Activated CD4-positive, alpha-beta memory T cell treated with anti-CD3 and anti-CD28 coated beads, Interleukin-2, amount 10 ng/mL, durations not matched to agents 7 days and 5 days (primary cell): ENCODE measurements at places on chromosomes 3 and 15.

DNA sequence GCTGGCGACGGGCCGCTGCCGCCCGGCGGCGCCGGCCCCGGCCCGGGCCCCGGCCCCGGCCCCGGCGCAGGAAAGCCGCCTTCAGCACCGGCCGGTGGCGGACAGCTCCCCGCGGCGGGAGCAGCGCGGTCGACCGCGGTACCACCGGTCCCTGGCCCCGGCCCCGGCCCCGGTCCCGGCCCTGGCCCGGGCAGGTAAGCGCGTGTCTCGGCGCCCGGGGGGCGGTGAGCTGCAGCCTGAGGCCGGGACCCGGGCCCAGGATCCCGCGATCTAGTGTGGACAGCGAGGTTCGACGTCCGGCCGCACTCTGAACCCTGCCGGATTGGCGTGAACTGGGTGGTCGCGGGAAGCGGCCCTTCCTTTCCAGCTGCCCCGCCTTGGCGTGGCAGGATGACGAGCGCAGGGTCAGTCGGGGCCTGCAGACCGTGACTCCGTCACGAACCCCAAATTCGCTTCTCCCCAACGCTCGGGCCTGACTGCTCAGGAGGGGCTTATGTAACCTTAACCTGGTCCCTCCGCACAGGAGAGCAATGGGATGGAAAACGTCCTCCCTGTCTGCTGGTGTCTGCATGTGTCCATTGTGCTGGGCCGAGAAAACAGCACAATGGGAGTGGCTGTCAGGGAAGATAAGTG is 472 bp downstream of the BSN start:
- peak; percentile 66 for DNase-seq

DNA sequence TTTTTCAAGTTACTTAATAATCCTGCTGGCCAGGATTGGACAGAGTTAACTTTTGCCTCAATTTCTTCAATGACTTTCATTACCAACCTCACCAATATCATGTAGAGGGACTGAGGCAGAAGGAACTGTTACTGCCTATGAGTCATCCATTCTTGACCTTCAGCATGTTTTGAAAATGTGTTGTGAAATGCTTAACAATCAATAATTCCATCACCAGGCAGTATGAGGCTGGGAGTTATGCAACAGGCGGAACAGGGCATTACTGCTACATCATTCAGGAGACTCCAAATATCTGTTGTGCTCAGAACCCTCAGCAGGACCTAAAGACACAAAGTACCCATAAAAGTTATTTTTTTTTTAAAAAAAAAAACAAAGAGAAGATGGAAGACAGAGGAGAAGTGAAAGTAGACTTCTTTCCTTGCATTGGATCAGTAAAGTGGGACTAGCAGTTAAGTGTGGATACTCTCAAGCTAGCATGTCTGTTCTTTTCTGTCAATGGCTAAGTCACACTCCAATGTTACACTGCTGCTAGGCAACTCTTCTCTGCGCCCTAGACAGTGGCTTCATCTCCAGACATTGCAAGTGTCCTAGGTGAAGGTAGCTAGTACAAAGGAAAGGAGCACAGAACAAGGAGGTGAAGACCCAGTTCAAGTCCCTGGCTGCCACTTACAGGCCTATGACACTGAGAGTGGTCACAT is 184.9 kb upstream of the LPP start:
- DNase-seq: no peak

DNA sequence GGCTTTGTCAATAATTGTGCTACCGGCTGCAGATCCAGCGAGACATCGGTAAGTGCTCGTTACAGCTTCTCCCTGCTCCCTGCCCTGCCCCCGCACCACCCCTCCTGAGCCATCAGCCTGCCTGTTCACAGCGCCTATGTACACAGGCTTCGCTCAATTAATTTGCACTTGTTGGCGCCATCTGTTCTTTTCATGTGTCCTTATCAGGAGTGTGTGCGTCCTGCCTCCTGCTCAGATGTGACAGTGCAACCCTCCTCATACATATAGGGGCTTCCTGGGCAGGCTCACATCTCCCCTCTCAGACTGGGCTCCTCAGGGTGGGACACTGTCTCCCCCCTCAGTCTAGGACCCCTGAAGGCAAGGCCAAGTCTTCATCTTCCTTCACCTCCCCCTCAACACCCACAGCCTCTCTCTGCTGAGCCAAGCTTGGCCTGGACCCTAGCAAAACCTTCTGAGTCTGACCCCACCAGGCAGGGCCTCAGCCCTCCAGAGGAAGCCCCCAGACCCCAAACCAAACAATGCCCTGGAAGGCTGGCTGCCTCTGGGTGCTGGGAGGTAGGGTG is 54.9 kb downstream of the CYP11A1 start:
- no peak for DNase-seq

DNA sequence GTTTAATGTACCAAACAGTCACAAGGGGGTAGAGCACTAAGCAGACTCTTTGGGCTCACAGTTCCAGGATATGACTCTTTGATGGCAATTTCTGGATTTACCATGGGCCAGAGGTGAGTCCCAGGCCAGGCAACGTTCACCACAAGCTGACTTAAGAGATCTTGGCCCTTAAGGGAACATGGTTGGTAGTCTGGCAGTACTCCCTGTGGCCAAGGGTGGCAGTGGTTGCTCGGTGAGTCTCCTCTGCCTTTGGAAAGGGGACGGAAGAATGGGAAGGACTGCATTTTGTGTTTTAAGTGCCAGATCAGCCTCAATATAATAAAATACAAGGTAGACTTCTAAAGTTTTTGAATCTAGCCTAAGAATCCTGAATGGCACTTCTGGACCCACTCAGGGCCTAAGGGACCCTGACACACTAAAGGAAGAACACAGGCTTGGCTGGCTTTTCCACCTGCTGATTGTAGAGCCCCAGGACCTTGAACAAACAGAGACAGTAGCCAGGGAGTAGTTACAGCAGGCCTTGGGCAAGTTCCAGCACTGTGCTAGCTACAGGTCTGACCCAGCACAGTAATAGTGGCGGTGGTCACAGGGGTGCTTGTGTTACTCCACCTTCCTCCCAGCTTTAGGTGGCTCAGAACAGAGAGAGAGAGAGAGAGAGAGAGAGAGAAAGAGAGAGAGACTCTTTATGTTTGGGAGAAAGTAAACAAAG is 730.7 kb upstream of the ALCAM start:
- DNase-seq: no peak

DNA sequence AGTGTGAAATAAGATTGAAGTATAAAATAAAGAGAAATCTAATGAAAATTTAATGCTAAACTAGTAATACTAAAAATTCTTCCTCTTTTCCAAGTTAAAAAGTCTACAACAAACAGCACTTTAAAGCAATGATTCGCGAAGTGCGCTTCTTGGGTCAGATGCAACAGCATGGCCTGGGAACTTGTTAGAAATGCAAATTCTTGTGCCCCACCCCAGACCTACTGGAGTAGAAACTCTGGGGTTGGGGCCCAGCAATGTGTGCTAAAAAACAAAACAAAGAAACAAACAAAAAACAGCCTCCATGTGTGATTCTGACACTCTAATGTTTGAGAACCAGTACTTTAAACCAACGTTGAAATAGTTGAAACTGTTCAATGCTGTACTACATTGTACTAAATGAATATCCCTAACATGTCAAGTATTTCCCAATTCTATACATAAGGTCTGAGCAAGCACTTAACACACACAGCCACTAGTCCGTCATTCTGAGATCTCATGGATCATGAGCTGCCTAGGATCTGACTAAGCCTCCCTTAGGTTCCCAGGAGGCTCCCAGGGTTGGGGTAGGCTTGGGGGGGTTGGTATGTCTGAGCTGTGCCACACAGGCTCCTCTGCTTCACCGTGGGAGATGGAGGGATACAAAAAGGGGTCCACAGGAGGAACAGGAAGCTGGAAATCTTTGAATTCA is 6.1 kb downstream of the RASGRP1 start:
- no peak for DNase-seq

DNA sequence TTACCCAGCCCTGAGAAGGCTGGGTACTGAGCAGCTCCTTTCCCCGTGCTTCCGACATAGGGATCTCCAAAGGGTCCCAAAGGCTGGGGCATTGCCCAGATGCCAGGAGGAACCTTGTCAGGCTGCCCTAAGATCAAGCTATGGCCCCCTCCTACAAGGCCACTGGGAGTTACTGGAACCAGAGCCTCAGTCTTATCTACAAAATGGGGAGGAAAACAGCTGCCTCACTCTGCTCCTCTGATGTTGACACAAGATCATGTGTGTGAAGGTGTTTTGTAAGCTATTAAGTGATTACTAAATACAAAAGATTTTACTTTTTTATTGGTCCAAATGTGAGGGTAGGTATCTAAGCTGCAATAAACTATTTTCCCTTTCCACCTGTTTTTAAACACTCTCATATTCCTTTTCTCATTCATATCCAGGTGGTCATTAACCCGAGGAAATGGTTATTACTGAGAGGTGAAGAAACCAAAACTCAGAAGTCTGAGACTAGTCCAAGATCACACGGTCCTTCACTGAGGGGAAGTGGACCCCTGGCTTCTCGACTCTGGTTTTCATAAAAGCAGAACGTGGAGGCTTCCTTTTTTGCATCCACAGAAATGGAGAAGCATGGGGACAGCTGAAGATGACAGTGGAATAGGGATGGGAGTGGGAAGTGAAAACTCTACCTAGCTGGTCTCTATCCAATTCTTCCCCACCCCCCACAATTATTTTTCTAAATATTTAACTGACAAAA is 1.7 kb downstream of the ARPIN start:
- DNase-seq: no peak

- peak; percentile 48 for DNase-seq
Observed at GRCh38 chr3:127800508-127800907, 21.8 kb downstream of the MGLL start.

- no peak for DNase-seq
Observed at GRCh38 chr3:94173673-94174434, 111.0 kb downstream of the NSUN3 start.

GRCh38 chr3:46293991-46294833 is 52.0 kb downstream of the CCR3 start:
- DNase-seq: no peak

DNA sequence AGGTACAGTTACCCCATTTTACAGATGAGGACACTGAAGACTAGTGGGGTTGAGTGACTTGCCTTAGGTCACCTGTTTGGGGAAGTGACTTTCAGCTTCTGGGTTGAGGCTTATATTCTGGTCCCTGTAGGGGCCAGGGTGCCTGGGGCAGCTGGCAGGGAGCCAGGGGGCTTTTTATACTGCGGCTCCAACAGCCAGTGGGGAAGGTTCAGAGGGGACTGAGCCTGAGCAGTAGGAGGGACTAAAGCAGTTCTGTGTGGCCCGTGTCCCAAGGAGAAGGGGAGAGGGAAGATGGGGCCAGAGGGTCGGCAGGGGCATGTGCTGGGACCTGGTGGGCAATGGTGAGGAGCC is 37.7 kb downstream of the SLC6A6 start:
- DNase-seq: no peak

DNA sequence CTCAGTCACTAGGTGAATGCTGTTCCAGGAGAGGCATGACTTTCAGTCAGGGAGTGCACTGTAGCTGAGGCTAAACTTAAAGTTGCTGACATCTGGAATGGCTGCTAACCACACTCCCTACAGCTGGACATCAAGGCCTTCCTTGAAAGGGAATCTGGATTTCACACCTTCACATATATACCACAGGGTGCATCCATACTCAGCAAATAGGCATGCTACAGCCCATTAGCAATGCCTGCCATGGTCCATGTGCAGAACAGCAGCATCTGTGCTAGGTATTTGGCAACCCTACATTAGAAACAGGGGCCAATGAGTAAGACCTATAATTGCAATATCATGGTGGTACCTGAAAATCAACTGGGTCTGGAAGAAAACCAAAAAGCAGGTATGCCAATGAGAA is 74.8 kb downstream of the SNTN start:
- no peak for DNase-seq

- DNase-seq: no peak
Observed at GRCh38 chr3:112966633-112967032, 8.3 kb downstream of the CD200R1 start.

GRCh38 chr3:171417813-171418212 is 42.4 kb downstream of the TNIK start:
- no peak for DNase-seq
